GM12878 (cell line): ENCODE measurements at places on chromosomes 7 and 10. TPM values are rescaled to one million over a fixed set of nuclear protein-coding genes. Genes with fewer than 3 reads are reported as not detected.

The ZNF239 gene
- total RNA-seq, result 0.35 and 0.51 TPM in 2 replicates

The ZNF503 gene
- 0.85 and 1.1 TPM in 2 replicates for total RNA-seq

The PGAM2 gene
- total RNA-seq, result 0.24 TPM in 1 of 2 replicates, not detected in the other

The TAS2R41 gene
- not detected in 2 replicates for total RNA-seq

The CBLL1 gene
- 26.2 and 28.3 TPM in 2 replicates for total RNA-seq

The MSMB gene
- total RNA-seq, result not detected in 2 replicates

The CRPPA gene
- total RNA-seq, result not detected in 2 replicates

The PRKAR2B gene
- total RNA-seq, result 0.18 and 0.48 TPM in 2 replicates

The GRM3 gene
- 0.21 and 0.49 TPM in 2 replicates for total RNA-seq

The CXCL12 gene
- 0.85 and 0.90 TPM in 2 replicates for total RNA-seq

The CDC14C gene
- total RNA-seq, result not detected in 2 replicates

The DENND2A gene
- total RNA-seq, result not detected in 2 replicates

The TFAM gene
- 88.5 and 93.1 TPM in 2 replicates for total RNA-seq

The PRF1 gene
- total RNA-seq, result 1.5 and 1.8 TPM in 2 replicates

The CPN1 gene
- 0.10 and 0.11 TPM in 2 replicates for total RNA-seq

The GHRHR gene
- not detected in 2 replicates for total RNA-seq

The SCART1 gene
- 1.2 TPM in 2 replicates for total RNA-seq

The SLC29A4 gene
- 0.45 and 0.72 TPM in 2 replicates for total RNA-seq

The NME8 gene
- total RNA-seq, result 0.51 TPM in 1 of 2 replicates, not detected in the other

The LIPK gene
- not detected in 2 replicates for total RNA-seq

The ADCYAP1R1 gene
- total RNA-seq, result not detected in 2 replicates

The CYP2C19 gene
- 0.11 TPM in 1 of 2 replicates, not detected in the other for total RNA-seq

The ATP5F1C gene
- total RNA-seq, result 319 TPM in 2 replicates

The SLC25A28 gene
- 28.8 and 31.8 TPM in 2 replicates for total RNA-seq

The FAM25C gene
- total RNA-seq, result not detected in 2 replicates

The SEMA3A gene
- total RNA-seq, result 0.08 and 0.32 TPM in 2 replicates

The STEAP4 gene
- 0.05 and 0.13 TPM in 2 replicates for total RNA-seq

The AS3MT gene
- total RNA-seq, result not detected in 2 replicates

The CD36 gene
- total RNA-seq, result 113 and 117 TPM in 2 replicates

The UPK3BL2 gene
- total RNA-seq, result 11.8 and 16.2 TPM in 2 replicates

The ABCB4 gene
- 6.0 and 6.1 TPM in 2 replicates for total RNA-seq

The SPDYE2B gene
- not detected in 2 replicates for total RNA-seq

The AMZ1 gene
- 1.2 and 1.4 TPM in 2 replicates for total RNA-seq

The TMEM176A gene
- total RNA-seq, result not detected in 2 replicates

The TAF6 gene
- 42.1 and 47.1 TPM in 2 replicates for total RNA-seq

The MMD2 gene
- not detected in 2 replicates for total RNA-seq

The CALU gene
- 28.1 and 33.0 TPM in 2 replicates for total RNA-seq

The STEAP2 gene
- 1.5 and 2.1 TPM in 2 replicates for total RNA-seq

The C7orf57 gene
- not detected in 2 replicates for total RNA-seq

The KIF11 gene
- 41.4 and 43.6 TPM in 2 replicates for total RNA-seq

The LIPN gene
- not detected in 2 replicates for total RNA-seq

The PHYHIPL gene
- total RNA-seq, result 0.11 and 0.26 TPM in 2 replicates

The DKK1 gene
- 0.77 TPM in 1 of 2 replicates, not detected in the other for total RNA-seq

The CCDC136 gene
- 1.8 and 2.8 TPM in 2 replicates for total RNA-seq

The CRHR2 gene
- total RNA-seq, result not detected in 2 replicates

The FRMPD2 gene
- total RNA-seq, result 1.4 and 2.1 TPM in 2 replicates

The PON3 gene
- total RNA-seq, result 0.64 and 0.69 TPM in 2 replicates

The SFTPA1 gene
- total RNA-seq, result 2.4 and 3.7 TPM in 2 replicates

The FOXI2 gene
- total RNA-seq, result not detected in 2 replicates

The TDRD1 gene
- total RNA-seq, result not detected in 2 replicates

The ZWINT gene
- 96.9 and 98.7 TPM in 2 replicates for total RNA-seq

The SEPHS1 gene
- 55.6 and 59.8 TPM in 2 replicates for total RNA-seq

The ASAH2 gene
- 1.4 TPM in 2 replicates for total RNA-seq

The AKR1C8 gene
- total RNA-seq, result not detected in 2 replicates

The OPN4 gene
- not detected in 2 replicates for total RNA-seq

The STEAP1 gene
- total RNA-seq, result 2.1 and 3.2 TPM in 2 replicates

The CFTR gene
- 0.21 and 0.37 TPM in 2 replicates for total RNA-seq

The FBXO24 gene
- not detected in 2 replicates for total RNA-seq
